CD4-positive, alpha-beta T cell treated with Interleukin-2 at 100 ng/mL for 4 hours (primary cell): ENCODE measurements at places on chromosomes 6 and 20.

DNA sequence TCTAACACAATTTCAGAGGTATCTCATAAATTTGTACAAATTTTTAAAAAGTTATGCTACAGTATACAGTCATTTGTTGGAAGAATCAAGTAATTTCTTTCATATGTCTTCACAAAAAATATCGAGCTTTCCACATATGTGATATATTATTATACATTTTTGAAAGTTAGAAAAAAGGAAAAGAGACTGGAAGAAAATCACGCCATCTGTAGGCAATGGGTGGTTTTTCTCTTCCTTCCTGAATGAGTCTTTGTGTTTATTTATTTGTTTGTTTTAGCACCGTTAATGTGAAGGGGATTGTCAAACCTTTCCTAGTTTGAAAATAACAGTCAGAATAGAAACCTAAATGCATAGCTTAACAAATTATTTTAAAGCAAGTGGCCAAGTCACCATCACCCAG is 130.6 kb downstream of the SYNDIG1 start:
- no peak for DNase-seq

- no peak for DNase-seq
Measured at GRCh38 chr6:7328243-7328642, 15.2 kb upstream of the SSR1 start.

DNA sequence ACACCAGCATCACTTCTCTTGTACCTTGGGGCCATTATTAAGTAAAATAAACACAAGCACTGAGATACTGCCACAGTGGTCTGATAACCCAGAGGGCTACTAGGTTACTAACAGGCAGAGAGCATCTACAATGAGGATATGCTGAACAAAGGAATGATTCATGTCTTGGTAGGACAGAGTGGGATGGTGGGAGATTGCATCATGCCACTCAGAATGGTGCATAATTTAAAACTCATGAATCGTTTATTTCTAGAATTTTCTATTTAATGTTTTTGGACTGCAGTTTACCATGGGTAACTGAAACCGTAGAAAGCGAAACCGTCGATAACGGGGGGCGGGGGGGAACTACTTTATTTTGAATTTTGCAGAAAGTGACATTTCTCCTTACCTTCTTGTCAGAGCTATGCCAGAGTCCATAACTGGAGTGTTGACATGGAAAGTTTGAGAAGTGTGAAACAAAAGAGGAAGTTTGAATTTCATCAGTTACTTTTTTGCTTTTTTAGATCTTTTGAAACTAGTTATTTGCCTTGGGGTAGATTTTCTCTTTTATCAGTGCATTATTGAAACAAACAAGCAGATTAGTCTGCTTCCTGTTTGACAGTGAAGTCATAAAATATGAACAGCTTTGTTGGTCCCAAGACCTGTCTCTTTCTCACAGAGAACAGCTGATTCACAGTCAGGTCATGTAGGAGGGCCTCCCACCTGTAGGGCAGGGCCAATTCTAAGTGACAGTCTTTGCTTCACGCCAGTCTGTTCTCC is 124.9 kb downstream of the KLHL32 start:
- DNase-seq = no peak

DNA sequence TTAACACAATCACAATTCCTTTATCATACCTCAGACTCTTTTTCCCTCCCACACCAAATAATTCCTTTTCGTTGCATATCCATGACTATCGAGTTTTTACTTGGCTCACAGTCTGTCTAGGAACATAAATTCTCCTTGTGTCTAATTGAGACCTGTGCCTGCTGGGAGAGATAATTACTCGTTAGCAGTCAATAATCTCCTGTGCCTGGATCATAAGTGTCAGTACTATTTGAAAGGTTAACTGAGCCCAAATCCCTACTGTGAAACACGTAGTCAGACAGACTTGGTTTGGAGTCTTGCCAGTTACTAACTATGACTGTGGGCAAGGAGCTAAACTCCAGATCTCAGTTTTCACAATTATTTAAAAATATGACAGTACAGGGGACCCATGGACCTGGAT is 5.7 kb upstream of the CTNNBL1 start:
- no peak for DNase-seq

DNA sequence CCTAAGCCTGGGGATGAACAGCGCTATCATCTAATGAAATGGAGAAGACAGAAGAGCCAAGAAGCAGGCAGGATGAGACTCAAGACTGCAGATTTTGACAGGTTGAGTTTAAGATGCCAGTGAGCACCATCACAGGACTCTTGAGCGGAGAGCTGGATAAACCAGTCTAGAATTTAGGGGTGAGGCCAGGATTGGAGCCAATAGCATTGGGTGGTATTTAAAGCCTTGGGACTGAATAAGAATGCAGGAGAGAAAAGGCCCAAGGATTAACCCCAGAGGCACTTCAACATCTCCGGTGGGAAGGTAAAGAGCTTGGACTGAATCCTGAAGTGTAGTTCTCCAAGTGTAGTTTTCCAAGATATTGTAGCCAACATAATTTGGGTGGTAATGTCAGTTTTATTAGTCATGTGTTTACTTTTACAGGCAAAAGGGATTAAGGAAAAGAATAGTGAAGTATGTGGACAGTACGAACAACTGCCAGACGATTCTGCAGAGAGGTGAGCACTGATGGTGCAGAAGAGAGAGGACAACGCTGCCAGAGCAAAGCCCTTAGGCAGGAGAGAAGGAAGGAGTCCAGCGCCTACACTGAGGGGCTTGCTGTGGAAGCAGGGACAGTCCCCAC is 85.2 kb downstream of the DTNBP1 start:
- DNase-seq = no peak

DNA sequence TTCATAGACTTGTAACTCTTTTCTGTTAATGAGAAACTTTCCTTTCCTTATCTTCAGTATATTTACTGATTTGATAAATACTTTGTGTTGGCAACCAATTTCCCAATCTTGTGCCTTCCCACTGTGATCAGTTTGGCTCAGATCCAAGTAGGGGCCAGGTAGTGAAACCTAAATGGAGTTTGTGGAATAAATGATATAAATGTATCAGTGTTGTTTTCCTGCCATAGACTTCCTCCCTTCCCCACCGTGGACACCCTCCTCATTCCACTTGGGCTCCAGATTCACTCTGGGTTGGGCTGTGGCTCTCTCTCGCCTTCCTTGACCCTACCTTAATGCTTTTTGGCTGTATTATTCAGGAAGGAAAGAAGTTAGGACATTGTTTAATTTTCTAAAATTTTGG is 1.3 kb downstream of the ZKSCAN3 start:
- DNase-seq = no peak

DNA sequence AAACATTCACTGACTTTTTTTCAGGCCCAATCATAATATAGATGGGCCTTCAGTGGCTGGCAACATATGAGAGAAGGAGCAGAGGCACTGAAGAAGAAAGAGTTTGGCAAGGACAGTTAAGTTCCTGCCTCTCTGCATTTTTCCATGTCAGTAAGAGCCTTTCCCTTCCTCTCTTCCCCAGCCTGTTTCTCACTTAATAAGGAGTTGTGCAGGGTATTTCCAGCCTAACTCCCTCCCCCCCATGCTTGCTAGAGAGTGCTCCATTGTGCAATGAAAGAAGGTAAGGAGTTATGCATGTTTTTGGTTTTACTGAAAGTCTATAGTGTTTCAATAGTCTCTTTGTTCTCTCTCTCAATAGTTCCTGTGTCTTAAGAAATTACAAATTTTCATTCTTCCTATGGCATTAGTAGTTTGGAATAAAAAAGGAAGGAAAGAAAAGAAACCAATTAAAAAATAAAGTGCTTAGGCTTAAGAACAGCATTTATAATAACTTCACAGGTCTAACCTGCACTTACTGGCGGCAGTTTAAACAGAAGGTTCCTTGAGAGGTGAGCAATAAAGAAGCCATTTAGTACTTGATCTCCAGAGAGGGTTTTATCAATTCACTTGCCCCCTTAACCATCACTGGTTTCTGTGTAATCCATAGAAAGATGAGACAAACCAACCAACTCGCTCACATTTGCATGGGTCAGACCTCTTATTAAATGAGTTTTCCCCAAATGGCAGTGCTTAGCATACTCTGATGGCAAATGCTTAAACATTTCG is 251.1 kb downstream of the PTPRT start:
- no peak for DNase-seq

DNA sequence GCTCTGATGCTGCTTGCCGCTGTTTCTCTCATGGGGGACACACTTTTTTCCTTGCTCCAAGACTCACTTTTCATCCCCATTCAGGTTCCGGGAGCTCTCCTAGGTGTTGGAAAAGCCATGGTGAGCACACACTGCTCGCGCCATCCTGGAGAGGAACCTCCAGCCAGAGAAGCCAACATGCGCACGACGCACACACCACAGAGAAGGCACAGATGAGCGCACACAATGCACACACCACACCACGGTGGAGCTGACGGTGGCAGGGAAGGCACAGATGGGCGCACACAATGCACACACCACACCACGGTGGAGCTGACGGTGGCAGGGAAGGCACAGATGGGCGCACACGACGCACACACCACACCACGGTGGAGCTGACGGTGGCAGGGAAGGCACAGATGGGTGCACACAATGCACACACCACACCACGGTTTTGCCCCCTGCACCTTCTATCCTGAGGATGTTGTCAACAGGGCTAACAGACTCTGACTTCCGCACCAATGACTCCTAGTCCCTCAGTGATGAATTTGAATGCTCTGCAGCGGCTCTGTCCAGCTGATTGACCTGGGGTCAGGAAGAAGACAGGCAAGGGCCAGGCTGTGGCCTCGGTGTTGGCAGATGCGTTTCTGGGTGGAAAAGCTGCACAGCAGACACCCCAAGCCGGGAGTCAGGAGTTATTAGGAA is 154.7 kb downstream of the ERMARD start:
- no peak for DNase-seq

DNA sequence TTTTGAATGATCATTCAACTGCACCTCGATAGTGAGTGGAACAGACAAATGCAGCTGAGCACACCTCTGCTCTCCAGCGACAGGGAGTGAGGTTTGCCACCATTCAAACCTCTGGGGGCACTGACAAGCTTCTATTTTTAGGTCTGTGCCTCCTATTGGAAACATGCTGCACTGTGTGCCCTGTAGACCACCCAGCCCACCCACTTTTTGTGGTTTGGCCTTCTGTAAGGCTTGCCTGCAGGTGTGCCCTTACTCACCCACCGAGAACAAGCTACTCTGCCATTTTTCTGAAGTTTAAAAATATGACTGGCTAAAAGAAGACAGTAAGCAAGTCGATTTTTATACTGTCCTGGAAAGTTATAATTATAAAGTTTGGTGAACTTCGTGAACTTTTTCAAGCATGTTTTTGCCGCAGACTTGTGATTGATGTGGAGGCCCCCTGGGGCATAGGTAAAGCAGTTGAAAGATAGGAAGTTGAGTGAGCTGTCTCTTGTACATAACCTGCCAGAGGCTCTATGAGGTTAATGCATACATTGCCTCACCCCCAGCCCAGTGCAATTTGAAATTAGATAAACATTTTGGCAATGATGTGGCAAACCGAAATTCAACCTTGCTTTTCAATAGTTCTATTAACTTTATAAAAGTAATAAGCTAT is 53.8 kb downstream of the ADGRG6 start:
- DNase-seq = no peak

DNA sequence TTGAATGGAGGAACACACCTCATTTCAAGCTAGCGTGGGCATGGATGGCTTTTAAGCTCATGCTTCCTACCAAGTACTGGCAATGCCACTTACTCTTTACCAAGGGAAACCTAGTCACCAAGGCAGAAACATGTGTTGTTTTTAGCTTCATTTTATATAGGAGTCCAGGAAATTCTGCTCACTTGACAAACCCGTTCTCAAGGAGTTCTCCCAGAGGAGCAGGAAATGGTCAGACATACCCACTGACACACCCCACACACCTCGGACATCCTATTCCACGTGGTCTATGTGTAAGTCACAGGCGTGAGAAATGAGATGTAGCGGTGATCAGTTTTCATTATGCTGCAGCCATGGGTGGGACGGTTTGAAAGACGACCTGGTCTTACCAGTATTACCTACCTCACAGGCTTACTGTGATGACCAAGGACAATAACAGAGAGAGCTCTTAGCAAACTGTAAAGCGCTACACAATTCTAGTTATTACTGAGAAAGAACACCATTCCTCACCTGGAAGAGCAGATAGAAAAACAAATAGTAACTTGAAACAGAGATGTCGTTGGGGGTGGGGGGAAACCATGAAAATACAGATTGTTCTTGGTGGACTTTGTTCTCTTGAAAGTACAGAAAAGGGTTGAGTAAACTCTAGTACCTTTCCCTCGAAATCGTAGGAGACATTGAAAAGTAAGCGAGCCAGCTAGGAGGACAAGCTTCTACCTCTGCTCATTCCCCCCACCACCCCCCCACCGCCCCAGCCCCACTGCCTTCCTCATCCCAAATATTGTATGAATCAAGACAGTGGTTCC is 1.7 kb downstream of the CNKSR3 start:
- DNase-seq = no peak

GRCh38 chr20:2133318-2134183 is 31.9 kb downstream of the STK35 start:
- DNase-seq = no peak

DNA sequence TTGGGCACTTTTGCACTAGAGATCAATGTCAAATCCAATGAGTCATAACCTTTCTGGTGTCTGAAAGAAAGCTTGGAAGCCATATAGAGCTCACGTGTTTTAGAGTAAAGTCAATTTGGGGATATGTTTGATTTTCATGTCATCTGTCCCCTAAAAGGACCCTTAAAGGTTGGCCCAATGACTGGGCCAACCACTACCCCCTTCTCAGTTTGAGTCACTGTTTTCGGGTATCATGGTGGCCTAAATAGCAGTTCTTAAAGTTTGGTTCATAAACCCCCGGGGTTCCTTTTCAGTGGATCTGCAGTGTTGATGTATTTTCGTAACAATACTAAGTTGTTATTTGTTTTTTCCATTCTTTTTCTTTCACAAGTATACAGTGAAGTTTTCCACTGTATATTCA is 327.6 kb downstream of the PRL start:
- no peak for DNase-seq

DNA sequence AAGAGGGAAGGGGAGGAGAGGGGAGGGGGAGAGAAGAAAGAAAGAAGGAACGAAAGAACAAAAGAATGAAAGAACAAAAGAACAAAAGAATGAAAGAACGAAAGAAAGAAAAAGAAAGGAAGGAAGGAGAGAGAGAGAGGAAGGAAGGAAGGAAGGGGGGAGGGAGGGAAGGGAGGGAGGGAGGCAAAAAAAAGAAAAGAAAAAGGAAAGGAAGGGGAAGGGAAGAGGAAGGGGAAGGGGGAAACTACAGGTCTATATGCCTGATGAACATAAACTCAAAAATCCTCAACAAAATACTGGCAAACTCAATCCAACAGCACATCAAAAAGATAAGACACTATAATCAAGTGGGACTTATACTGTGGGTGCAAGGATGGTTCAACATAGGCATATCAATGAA is 13.7 kb upstream of the LGSN start:
- no peak for DNase-seq
